Midbrain (tissue), 1 donor: ENCODE measurements at places on chromosomes 2 and 18.

- DNase-seq, result peak; percentile 78
Observed at GRCh38 chr18:10354241-10354811, 100.1 kb upstream of the APCDD1 start.

- DNase-seq, result no peak
Observed at GRCh38 chr2:8615252-8615575, 66.6 kb upstream of the ID2 start.

DNA sequence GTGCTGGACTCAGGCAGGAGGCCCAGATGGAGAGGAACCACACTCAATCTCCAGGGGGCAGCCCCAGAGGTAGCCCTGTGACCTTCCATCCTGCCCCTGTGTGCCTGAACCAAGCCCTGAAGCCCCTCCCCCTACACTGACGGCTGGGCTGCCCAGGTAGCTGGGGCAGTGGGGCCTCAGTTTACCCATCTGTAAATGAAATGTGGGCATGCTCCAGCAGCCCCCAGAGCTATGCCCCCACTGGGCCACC is 15.8 kb downstream of the CROCC2 start:
- no peak for DNase-seq

- no peak for DNase-seq
Observed at GRCh38 chr2:205199165-205199850, 483.0 kb upstream of the NRP2 start.

DNA sequence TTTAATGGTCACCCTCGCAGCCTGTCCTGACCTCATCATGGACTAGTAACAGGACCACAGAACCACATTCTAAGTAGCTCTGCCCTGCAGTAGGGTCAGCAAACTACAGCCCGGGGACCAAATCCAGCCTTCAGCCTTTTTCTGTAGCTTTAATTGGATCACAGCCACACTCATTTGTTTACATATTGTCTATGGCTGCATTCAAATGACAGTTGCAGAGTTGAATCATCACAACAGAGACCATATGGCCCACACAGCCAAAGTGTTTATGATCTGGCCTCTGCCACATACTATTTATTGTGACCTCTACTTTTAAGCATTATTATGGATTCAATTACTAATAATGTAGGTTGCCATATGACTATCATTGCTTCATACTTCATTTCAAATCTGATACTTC is 47.7 kb downstream of the MAP3K19 start:
- DNase-seq, result no peak

DNA sequence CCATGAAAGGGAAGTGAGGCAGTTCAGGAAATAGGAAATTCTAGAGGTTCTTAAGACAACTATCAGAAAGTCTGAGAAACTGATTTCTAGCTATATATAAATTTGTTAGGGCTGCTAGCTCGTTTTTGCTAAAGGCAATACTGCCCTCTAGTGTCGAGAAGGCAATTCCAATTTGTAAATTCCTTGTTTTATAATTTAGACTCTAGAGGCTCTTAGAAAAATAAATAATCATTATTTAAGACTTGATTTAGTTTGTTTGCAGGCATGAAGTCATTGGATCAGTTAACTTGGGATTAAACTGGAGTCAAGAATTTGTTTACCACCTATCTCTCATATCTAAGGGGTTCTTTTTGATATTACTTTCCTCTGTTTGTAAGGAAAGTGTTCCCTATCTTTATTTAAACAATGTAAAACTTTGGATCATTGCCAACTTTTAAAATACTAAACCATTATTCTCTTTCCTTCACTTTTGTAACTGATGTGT is 66.2 kb downstream of the ACVR2A start:
- peak; percentile 78 for DNase-seq

DNA sequence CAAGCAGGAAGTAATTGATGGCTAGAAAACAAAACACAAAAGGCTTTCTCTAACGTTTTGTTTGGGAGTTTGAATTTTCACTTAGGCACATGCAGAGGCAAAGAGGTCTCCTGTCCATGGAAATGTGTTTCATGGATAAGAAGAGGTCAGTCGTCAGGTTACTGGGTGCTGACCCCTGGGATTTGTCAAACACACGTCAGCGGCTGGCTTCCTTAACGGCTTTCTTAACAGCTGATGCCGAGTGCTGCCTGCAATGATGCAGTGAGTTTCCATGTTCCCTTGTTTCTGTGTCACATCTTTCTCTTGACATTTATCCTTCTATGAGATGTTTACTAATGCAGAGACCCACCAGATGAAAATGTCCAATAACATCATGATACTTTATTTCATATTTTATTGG is 31.7 kb downstream of the GPR39 start:
- no peak for DNase-seq

GRCh38 chr2:58620896-58621295 is 379.8 kb upstream of the FANCL start:
- no peak for DNase-seq

- DNase-seq, result no peak
Observed at GRCh38 chr2:207138627-207139297, 27.0 kb downstream of the KLF7 start.

DNA sequence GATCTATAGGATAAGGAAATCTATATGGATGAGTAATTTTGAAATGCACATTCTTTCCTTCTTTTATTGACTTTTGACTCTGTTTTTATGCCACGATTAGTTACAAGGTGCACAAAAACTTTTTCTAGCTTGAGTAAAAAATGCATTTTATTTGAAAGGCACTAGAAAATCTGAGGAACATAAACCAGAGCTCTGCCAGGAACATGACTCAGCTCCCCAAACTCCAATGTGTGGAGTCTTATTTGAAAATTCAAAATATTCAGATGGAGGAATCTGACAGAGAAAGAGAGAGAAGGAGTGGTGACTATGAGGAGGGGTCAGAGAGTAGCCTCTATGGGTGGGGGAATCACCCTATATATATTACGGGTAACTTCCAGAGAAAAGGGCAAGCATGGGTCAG is 231.0 kb downstream of the DCC start:
- no peak for DNase-seq

DNA sequence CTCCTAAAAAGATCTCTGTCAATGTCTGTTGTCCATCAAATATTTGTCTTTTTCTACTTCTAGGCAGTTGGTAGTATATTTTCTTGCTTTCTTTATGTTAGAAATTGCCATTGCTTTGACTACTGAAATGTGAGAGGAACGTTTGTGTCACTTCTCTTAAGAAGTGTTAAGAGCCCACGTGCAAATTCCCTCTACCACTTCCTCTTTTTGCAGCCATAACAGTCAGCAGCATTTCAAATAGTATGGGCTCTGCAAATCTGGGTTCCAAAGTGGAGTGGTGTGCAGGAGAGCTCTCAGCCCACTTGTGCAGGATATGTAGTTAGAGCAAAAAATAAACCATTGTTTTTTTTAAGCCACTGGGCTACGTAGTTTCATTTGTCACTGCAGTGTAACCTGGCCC is 314.0 kb downstream of the MEIS1 start:
- no peak for DNase-seq

DNA sequence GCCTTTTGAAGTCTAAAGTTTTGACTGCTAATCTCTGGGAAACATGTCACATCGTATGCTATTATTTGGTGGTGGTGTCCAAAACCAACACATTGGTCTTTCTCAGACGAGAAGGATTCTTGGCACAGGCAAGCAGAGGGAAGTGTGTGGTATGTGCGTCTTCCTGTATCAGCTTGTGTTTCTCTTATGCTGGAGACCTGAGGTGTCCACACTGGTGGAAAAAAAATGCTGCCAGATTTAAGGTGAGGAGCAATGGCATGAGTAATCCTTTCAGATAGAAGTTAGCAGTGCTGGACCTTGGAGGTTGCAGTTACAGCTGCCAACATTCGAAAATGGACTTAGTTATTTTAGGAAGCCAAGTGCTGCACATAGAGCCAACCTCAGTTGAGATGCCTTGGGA is 11.7 kb upstream of the FHL2 start:
- no peak for DNase-seq

GRCh38 chr2:232307854-232308253 is 70.7 kb upstream of the ALPP start:
- no peak for DNase-seq

- DNase-seq, result no peak
Observed at GRCh38 chr2:226366920-226367319, 432.7 kb downstream of the IRS1 start.

GRCh38 chr2:104444889-104445288 is 409.0 kb upstream of the POU3F3 start:
- DNase-seq, result no peak

GRCh38 chr2:156459720-156460119 is 23.5 kb downstream of the GPD2 start:
- no peak for DNase-seq

DNA sequence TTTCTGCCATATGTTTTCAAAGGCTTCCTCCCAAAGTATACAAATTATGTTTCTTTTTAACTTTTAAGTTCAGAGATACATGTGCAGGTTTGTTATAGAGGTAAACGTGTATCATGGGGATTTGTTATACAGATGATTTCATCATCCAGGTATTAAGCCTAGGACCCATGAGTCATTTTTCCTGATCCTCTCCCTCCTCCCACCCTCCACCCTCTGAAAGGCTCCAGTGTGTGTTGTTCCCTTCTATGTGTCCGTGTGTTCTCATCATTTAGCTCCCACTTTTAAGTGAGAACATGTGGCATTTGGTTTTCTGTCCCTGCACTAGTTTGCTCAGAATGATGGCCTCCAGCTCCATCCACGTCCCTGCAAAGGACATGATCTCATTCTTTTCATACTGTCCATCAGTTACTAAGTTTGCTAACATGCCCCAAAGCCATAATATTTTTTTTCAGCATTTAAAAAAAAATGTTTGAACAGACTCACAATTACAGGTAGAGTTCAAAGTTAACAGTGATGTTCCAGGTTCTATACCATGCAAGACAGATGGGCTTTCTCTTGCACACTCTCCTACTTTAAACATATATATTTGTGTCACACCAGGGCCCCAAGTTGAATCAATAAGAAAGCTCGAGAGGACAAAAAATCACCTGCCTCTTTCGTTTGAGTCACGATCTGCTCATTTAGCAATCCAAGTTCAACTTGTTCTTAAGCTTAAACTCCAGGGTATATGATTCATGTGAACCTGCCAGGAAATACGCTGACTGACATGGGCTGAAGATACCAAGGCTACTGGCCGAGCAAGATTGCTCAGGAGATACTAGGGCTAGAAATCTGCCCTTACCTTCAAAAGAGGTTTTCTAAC is 77.6 kb downstream of the AP1S3 start:
- no peak for DNase-seq
